DMS153 (cell line): ENCODE measurements at places on chromosomes 6 and 20.

- no peak for DNase-seq
Observed at GRCh38 chr6:134352786-134353480, 35.0 kb upstream of the SGK1 start.

- no peak for DNase-seq
Observed at GRCh38 chr6:128479991-128480390, 40.4 kb downstream of the PTPRK start.

DNA sequence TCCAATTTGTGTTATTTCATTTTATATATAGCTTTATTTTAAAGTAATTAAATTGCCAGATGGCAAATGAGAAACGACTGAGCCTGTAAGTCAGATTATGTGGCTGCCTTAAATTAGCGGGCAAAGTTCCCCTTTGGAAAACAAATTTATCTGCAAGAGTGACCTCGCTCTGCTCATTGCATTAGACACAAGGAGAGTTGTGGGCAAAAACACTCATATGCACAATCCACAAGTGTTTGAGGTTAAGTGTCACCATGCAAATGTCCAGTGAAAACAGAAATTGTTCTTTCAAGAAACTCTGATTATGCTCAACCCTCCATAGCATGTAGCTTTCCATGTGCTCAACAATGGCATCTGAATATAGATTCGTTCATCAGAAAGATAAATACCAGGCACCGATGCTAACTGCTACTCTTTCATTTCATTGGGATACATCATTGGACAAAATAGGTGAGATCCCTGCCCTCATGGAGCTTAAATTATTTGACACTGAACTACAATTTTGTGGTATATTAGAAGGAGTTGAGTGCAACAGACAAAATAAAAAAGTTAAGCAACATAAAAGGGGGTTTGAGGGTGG lies 1.7 kb upstream of the NHSL1 start:
- DNase-seq, result no peak

- no peak for DNase-seq
Observed at GRCh38 chr6:154594496-154595198, 84.2 kb upstream of the CNKSR3 start.

- no peak for DNase-seq
Observed at GRCh38 chr6:17038316-17038715, 63.5 kb upstream of the STMND1 start.
